ENCODE measurements at places on chromosomes 2 and 18.
A peak's percentile ranks its signal among the peaks of the same experiment; 100 is the strongest.

DNA sequence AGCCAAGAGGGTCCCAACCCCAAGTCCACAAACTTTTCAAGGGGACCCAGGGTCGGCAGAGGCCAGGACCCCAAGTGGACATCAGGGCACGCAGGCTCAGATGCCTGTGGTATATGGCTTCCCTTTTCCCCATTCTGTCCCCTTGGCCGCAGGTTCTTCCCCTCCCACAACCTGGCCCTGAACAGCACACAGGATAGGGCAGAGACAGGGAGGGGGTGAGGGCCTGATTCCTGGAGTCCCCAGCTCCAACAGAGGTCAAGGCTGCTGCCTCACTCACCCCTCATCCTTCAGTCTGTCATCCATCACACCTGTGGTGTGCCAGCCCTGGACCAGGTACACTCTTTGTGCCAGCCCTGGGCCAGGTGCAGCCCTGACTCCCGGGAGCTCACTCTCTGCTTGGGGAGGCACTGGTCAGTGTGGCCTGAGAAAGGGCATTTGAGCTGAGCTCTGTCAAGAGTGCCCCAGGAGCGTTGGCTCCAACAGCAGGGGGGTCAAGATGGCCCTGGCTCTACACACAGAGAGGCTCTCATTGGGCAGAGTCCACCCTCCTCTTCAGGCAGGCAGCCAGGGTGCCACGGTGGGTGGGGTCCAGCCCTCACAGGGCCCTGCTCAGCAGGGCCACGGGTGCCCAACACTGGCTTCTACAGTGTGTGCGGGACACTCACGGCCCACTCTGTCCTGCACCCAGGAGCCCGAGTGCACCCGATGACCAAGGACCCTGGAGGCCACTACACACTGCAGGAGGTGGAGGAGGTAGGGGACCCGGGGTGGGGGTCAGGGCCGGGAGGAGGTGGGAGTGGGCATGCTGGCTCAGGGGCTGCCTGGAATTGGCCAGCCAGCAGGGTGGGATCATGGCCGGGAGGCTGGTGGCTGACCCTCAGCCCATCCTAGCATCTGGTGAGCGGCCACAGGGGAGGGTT, 1.6 kb downstream of the AGXT start:
- DNase-seq: no peak

DNA sequence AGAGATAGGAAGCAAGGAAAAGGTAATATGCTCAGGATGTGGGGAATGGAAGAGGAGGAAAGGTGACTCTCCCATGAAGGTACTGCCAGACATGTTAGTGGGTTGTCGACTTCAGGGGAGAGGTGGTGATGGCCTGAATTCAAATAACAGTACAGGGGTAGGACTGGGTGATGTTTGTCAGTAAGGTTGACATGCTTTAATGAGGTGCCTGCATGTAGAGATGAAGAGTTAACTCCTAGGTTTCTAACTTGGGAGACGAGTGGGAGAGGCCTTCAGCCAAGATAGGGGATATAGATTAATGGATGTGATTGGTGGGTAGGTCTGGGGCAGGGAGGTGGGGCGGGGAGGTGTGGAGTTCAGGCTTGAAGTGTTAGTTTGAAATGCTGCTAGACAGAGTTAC, 2.6 kb downstream of the NAPG start:
- DNase-seq: no peak

DNA sequence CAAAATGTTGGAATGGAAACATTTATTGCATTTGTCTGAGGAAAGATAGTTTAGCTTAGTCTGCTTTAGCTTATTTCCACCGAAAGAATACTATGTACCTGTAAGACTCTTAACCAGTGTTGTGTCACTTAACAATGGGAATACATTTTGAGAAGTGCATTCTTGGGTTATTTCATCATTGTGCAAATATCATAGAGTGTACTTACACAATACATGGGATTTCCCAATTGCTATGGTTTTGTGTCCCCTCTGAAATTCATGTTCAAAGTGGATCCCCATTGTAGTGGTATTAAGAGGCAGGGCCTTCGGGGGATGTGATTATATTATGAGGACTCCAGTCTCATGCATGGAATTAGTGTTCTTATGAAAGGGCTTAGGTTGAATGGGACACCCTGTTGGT, 249.4 kb upstream of the UBE2E3 start:
- DNase-seq: peak; percentile 44

DNA sequence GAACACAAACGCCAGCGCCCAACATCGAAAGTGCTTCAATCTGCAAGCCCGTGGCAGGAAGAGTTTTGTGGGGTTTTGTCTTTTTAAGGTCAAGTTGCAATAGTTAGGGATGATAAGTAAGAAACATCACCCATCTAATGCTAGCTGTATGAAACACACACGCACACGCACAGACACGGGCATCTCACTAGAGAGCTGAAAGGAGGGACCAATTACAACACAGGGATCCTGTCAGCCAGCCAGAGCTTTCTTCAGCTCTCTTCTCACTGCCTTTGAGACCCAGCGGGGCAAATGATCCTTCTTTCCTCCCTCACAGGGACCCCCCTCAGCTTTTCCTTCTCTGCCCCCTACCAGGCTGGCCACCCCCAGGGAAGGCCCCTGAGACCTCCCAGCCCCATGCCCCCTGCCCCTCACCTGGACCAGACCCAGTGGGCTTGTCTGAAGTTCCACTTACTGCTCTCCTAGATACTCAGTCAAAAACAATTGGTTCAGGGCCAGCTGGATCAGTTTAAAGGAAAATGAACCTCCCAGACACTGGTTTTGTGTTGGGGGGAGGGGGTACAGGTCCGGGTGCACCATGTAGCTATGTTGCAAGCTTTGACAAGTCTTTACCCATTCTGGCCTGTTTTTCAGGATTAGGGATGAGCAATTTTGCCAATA, 17.9 kb downstream of the CYP26B1 start:
- no peak for DNase-seq

- DNase-seq: no peak
Observed at GRCh38 chr2:17483496-17483895, 34.7 kb downstream of the RAD51AP2 start.

DNA sequence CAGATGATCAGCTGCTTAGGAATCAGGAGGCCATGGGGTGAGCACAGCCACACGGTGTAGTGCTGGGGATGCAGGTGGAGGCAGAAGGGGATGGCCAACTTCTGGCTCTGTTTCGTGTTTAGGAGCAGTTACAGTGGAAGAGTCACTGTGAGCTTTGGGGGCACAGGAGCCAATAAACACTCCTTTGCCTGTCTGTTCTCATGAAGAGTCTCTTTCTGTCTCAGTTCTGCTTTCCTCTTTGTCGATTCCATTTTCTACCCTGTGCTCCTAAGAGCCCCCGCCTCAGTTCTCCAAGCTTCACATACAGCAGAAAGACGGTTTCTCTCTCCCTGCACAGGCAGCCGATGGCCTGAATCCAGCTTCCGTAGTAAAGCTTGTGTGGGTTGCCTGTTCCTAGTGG, 21.0 kb upstream of the RRM2 start:
- DNase-seq: no peak

DNA sequence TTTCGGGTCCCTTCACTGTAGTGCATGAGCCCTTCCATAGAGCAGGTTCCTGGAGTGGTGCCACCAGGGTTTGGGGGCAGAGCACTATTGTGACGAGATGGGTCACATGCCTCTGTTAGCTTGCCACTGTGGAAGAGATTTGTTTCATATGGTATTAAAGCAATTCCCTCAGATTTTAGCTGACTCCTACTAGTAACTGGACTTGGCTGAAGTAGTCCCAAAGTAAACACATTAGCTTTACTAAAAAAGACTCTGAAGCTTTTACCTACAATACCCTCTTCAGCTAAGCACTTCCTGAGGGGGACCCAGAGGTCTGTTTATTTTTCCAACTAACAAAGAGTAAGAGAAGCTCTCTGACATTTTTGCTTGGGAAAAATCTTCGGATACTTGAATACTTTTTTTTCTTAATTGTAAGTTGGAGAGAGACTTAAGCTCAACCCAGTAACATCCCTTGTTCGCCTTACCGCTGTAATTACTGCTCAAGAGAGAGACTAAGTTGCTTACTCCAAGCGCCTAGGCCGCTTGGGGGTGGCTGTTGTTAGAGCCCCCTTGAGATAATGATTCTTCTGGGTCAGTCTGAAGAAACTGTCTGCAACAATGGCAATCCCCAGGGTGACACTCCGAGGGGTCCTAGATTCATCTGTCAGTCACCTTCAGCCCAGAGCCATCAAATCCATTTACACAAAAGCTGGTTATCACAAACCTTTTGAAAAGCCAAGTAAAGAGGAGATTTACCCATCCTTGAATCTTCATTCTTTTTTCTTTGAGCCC, 177.4 kb downstream of the FIGN start:
- DNase-seq: no peak

- peak; percentile 10 for DNase-seq
Observed at GRCh38 chr2:218129458-218130135, 3.8 kb downstream of the CXCR2 start.
